ENCODE measurements at places on chromosomes 12 and 14. TPM values are rescaled to one million over a fixed set of nuclear protein-coding genes. Genes with fewer than 3 reads are reported as not detected.
A peak's percentile ranks its signal among the peaks of the same experiment; 100 is the strongest.

DNA sequence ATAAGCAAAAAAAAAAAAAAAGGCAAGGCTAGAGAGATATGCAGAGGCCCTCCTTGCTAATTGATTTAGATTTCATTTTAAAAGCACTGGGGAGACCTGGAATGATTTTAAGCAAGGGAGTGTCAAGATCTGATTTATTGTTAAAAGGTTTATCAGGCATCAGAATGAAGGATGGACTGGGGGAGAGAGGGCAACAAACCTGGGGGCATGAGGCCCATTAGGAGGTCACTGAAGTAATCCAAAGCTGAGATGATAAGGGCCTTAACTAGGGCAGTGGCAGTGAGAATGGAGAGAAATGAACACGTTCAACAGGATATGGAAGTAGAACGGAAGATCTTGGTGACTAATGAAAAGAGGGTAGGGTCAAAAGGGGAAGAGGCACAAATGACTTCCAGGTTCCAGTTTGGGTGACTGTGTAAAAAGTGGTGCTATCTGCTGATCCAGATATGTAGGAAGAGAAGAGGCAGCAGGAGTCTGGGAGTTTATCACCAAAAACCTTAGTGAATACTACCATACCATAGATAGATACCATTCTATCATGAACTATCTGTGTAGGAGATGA lies 24.0 kb downstream of the KITLG start:
- DNase-seq = no peak
- H3K4me3 ChIP-seq = no peak overlapping the region
- peaks cover 80% of the 10 kb centered on the region for H3K4me1 ChIP-seq

- H3K36me3 ChIP-seq = no peaks in the 10 kb centered on the region
- H3K27me3 ChIP-seq = no peaks in the 10 kb centered on the region
- peak overlapping the region; percentile 100 for H3K4me3 ChIP-seq
- H3K4me1 ChIP-seq = peaks cover 53% of the 10 kb centered on the region
- DNase-seq = peak; percentile 68
These were observed 814 bp downstream of the ANKRD13A start for GRCh38 chr12:109999983-110000505.

- no peaks in the 10 kb centered on the region for H3K4me1 ChIP-seq
- H3K27me3 ChIP-seq = no peaks in the 10 kb centered on the region
- no peak overlapping the region for H3K4me3 ChIP-seq
- no peak for DNase-seq
- peaks cover 100% of the 10 kb centered on the region for H3K36me3 ChIP-seq
These were observed 25.7 kb downstream of the TEP1 start for GRCh38 chr14:20387576-20387975.

DNA sequence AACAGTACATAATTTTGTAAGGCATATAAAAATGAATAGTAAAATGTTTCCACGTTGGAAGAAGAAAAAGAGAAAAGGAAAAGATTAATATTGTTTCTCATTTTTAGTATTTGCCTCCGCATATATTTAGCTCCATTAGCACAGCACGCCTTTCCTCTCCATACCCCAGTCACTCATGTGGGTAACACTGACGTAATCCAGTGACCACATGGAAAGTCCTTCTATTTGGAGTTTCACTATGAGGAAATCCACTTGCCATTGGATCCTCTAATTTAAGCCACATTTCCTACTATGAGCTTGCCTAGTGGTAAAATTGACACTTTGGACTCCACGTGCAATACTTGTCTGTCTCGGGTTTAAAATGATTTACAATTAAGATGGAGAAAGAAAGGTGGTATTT lies 5.7 kb upstream of the SLCO1A2 start:
- H3K4me3 ChIP-seq = no peak overlapping the region
- no peaks in the 10 kb centered on the region for H3K36me3 ChIP-seq
- DNase-seq = no peak
- no peak overlapping the region for H3K27ac ChIP-seq
- no peaks in the 10 kb centered on the region for H3K4me1 ChIP-seq

DNA sequence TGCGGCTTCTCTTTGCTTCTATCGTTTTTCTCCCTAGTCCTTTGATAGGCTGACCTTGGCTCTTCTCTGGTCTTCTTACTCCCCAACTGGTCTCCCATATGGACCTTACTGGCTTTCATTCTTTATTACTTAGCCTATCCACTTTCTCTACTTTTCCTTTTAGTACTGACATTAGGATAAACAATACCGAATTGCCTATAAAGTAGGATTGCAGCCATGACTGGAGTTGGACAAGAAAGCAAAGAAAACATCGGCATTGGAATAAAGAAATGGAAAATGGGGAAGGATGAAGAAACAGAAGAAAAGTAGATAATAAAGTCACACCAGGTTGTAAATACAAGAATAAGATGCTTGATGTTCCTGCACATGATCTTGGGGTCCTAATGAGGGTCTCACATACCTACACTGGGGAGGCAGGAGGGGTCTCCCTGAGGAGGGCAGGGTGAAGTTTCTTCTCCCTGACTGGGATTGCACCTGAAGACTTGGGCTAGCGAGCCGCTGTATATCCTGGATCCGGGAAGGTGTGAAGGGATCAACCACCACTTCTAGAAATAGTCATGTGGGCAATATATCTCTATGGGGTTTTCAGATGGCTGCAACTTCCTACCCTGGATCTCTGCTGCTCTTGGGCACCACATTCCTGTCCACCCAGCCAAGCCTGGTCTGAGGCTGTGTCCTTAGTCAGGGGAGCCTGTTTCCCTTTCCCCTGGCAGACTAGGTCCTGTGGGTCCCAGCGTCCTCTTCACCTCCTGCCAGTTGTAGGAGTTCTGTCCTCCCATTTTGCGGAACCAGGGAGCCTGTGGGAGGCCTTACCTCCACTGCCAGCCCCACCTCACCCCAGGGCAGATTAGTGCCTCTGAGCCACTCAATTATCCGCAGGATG lies 13.1 kb downstream of the NKX2-1 start:
- H3K27ac ChIP-seq = no peak overlapping the region
- no peak for DNase-seq
- H3K27me3 ChIP-seq = peaks cover 96% of the 10 kb centered on the region
- peaks cover 33% of the 10 kb centered on the region for H3K4me1 ChIP-seq
- no peak overlapping the region for H3K4me3 ChIP-seq
- H3K36me3 ChIP-seq = no peaks in the 10 kb centered on the region

The DAO gene
- not detected for total RNA-seq

The AGAP2 gene
- total RNA-seq = not detected

GRCh38 chr12:1918081-1918883 lies at the start of gene CACNA2D4:
Gene CACNA2D4 (minus strand): TSS chr12:1918652. CDS start chr12:1918473, 179 bp downstream.
- H3K36me3 ChIP-seq = no peaks in the 10 kb centered on the region
- H3K4me1 ChIP-seq = no peaks in the 10 kb centered on the region
- H3K27me3 ChIP-seq = peaks cover 6% of the 10 kb centered on the region
- DNase-seq = peak; percentile 11

The RAB15 gene
- 11.0 TPM for total RNA-seq

The SERPINA9 gene
- not detected for total RNA-seq

- peak overlapping the region; percentile 49 for H3K27ac ChIP-seq
- no peak overlapping the region for H3K4me3 ChIP-seq
- H3K27me3 ChIP-seq = no peaks in the 10 kb centered on the region
- H3K4me1 ChIP-seq = peaks cover 7% of the 10 kb centered on the region
These were observed 52.3 kb downstream of the TSPAN9 start for GRCh38 chr12:3129301-3130056.

DNA sequence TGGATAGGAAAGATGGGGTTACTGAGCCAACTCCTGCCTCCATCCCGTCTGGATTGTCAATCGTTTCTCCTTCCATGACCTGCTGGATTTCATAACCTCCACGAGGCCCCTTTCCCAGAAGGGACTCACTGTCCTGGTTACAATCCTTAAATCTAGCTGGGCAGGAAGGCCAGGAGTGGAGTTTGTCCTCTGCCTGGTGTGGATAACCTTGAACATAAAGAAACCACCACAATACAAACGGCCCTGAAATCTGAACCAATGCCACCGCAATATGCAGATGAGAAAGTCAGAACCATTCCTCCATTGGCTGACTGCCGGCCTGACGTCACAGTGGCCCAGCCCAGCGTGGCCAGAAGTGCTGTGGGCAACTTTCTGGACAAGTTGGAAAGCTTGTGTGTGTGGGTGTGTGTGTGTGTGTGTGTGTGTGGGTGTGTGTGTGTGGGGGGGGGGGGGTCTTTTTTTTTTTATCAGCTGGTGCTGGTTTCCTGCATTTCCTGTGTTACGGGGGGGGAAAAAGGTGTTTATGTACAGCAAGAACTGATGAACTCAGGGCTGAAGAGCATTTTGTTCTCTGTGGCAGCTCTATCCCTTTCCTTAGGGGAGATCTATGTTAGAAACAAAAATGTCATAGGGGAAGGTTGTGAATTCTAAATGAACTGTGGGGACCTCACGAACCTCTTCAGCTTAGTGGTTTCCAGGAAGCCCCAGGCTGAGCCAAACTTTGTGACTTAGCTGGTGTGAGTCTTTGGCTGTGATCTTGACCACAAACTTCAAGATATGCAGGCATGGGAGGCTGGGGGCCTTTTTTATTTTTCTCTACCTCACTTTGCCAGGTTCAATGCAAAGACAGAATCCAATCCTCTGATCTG lies 81.6 kb upstream of the MED13L start:
- H3K4me1 ChIP-seq = peaks cover 15% of the 10 kb centered on the region
- H3K4me3 ChIP-seq = no peak overlapping the region
- no peaks in the 10 kb centered on the region for H3K27me3 ChIP-seq
- peak overlapping the region; percentile 81 for H3K27ac ChIP-seq

DNA sequence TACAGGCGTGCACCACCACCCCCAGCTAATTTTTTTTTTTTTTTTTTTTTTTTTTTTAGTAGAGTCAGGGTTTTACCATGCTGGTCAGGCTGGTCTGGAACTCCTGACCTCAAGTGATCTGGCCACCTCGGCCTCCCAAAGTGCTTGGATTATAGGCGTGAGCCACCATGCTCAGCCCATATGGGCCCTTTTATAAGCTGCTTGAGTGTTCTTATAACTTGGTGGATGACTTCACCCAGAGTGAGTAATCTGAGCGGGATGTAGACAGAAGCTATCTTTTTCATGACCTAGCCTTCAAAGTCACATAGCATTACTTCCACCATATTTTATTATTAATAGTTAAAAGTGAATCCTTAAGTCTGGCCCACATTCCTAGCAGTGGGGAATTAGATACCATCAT lies 16.4 kb downstream of the BBOF1 start:
- H3K4me1 ChIP-seq = no peaks in the 10 kb centered on the region
- H3K27ac ChIP-seq = no peak overlapping the region
- H3K27me3 ChIP-seq = no peaks in the 10 kb centered on the region
- H3K36me3 ChIP-seq = no peaks in the 10 kb centered on the region
- H3K4me3 ChIP-seq = no peak overlapping the region
- no peak for DNase-seq

DNA sequence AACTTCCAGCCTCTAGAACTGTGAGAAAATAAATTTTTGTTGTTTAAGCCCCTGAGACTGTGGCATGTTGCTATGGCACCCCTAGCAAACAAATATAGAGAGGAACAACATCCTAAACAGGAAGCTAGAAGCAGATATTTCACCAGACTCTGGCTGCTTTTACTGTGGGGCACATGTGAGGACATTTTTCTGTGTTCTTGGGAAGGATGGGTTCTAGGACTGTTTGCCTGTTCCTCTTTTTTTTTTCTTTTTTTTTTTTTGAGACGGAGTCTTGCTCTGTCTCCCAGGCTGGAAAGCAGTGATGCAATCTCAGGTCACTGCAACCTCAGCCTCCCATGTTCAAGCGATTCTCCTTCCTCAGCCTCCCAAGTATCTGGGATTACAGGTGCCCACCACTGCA lies 4.2 kb upstream of the HRK start:
- H3K36me3 ChIP-seq = no peaks in the 10 kb centered on the region
- DNase-seq = no peak
- no peak overlapping the region for H3K27ac ChIP-seq
- H3K4me3 ChIP-seq = no peak overlapping the region
- peaks cover 22% of the 10 kb centered on the region for H3K4me1 ChIP-seq

The OASL gene
- 19.3 TPM for total RNA-seq

GRCh38 chr12:42180990-42181596 lies 36.4 kb upstream of the GXYLT1 start:
- no peaks in the 10 kb centered on the region for H3K36me3 ChIP-seq
- H3K4me1 ChIP-seq = no peaks in the 10 kb centered on the region
- no peak overlapping the region for H3K27ac ChIP-seq
- H3K27me3 ChIP-seq = no peaks in the 10 kb centered on the region
- no peak overlapping the region for H3K4me3 ChIP-seq

- no peaks in the 10 kb centered on the region for H3K36me3 ChIP-seq
- no peak overlapping the region for H3K4me3 ChIP-seq
- no peak for DNase-seq
These were observed 70.7 kb downstream of the PTPRO start for GRCh38 chr12:15393037-15393436.

- H3K27me3 ChIP-seq = no peaks in the 10 kb centered on the region
- H3K36me3 ChIP-seq = no peaks in the 10 kb centered on the region
- no peak overlapping the region for H3K4me3 ChIP-seq
- no peak overlapping the region for H3K27ac ChIP-seq
These were observed 97.5 kb downstream of the LGR5 start for GRCh38 chr12:71536939-71537622.

DNA sequence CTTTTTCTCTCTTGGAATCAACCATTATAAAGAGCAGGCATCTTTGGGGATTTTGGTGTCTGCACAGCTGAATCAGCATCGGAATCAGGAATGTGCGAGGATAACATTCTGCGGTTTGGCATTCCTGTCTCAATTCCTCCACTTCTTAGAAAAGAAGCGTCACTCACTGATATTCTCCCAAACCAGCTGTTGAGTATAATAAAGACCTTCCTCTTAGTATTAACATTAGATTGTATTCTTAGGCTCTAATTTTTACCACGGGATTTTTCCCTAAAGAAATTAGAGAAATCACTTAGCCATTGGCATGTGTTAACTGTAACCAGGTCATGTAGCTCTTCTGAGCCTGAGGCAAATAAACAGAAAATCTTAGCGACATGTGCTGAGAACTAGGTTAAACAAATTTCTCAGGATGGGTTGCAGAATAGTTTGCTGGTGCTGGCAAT lies 128.7 kb downstream of the TMX1 start:
- H3K27ac ChIP-seq = peak overlapping the region; percentile 29
- no peaks in the 10 kb centered on the region for H3K36me3 ChIP-seq
- H3K4me3 ChIP-seq = no peak overlapping the region
- peak; percentile 38 for DNase-seq

GRCh38 chr12:53941187-53941586 lies 2.6 kb downstream of the HOXC13 start:
- H3K27ac ChIP-seq = no peak overlapping the region
- no peaks in the 10 kb centered on the region for H3K36me3 ChIP-seq
- peaks cover 100% of the 10 kb centered on the region for H3K27me3 ChIP-seq
- DNase-seq = no peak
- peaks cover 31% of the 10 kb centered on the region for H3K4me1 ChIP-seq

DNA sequence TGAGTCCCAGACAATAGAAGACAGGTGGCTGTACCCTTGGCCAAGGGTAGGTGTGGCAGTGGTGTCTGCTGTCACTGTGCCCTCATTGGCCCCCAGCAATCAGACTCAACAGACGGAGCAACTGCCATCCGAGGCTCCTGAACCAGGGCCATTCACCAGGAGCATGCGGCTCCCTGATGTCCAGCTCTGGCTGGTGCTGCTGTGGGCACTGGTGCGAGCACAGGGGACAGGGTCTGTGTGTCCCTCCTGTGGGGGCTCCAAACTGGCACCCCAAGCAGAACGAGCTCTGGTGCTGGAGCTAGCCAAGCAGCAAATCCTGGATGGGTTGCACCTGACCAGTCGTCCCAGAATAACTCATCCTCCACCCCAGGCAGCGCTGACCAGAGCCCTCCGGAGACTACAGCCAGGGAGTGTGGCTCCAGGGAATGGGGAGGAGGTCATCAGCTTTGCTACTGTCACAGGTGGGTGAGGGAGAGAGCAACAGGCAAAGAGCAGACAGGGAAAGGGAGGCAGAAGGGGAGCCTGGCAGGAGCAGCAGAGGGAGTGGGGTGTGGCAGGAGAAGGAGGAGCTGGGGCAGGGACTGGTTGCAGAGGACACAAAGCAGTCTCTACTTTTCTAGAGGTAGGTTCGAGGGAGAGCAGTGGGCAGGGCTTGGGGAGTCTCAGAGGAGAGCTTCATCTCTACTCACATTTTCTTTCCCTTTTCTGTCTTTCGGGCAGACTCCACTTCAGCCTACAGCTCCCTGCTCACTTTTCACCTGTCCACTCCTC lies 452 bp downstream of the INHBE start:
- peaks cover 24% of the 10 kb centered on the region for H3K4me1 ChIP-seq
- no peaks in the 10 kb centered on the region for H3K36me3 ChIP-seq
- H3K4me3 ChIP-seq = no peak overlapping the region
- DNase-seq = no peak
